ENCODE measurements at places on chromosomes 5 and 9.

DNA sequence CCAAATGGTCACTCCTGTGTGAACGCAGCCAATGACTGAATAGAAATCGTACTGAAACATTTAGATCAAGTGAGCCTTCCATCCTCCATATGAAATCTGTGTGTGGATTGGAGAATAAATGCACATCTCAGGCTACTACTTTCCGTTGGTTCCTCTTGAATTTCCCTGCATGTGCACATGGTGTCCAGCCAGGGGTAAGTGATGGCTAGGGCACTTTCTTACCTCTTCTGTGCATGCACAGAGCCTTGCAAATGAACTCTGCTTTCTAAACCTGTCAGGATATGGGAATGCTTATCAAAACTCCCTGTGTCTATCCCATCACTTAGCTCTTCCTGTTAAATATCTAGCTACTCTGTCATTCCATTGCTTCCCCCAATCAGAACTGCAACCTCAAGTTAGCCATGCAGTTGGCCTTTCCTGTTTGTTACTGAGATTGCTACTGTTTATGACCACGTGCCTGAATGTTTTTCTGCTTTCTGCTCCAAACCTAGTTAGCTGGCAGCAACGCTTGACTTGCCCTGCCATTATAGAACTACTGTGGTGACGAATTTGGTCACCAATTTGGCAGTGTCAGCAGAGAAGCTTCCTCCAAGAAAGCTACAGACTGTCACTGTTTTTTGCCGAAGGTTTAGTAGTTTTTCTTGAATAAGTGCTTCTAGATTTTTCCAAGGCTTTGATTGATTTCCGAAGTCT is 661.6 kb downstream of the LRRC70 start:
- no peak for DNase-seq

DNA sequence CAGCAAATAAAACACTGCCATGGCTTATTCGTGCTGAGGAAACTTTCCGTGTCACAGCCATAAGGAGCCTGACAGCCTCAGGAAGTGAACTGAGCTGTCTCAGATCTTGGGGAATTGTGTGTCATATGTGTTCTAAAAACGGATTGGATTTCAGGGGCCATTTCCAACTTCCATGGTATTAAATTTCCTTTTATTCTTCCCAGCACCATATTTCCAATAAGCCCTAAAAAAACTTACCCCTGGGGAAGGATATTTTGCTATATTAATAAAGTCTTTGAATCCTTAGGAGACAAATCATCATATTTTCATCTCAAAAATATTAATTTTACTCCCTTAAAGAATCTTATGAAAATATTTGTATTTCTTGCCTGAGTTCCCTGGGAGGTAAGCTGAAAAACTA is 93.9 kb downstream of the LHFPL2 start:
- DNase-seq, result no peak

- DNase-seq, result no peak
Measured at GRCh38 chr5:109997161-109997560, 307.4 kb downstream of the MAN2A1 start.

DNA sequence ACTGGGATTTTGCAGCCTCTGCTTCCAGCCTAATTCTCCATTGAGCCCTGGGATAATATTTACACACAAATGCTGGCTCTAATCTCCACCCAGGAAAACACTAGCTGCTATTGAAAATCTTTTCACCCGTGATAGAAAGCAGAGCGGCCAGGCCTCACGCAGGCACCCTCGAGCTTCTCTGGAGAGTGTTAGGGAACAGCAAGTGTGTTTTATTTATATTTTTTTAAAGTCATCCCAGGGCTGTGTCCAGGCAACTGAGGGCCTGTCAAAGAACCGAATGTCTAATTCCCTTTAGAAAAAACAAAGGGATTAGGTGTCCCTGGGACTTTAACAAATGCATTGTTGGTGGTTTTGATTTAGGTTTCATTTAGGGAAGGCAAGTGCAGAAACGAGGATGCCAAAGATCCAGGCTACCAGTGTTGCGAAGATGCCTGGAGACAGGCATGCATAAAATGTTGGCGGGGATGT is 51.2 kb upstream of the SPRY4 start:
- no peak for DNase-seq

- no peak for DNase-seq
Measured at GRCh38 chr9:79581388-79581787, 9.6 kb downstream of the TLE4 start.

GRCh38 chr5:150612905-150613670 is 27.4 kb upstream of the SYNPO start:
- no peak for DNase-seq

DNA sequence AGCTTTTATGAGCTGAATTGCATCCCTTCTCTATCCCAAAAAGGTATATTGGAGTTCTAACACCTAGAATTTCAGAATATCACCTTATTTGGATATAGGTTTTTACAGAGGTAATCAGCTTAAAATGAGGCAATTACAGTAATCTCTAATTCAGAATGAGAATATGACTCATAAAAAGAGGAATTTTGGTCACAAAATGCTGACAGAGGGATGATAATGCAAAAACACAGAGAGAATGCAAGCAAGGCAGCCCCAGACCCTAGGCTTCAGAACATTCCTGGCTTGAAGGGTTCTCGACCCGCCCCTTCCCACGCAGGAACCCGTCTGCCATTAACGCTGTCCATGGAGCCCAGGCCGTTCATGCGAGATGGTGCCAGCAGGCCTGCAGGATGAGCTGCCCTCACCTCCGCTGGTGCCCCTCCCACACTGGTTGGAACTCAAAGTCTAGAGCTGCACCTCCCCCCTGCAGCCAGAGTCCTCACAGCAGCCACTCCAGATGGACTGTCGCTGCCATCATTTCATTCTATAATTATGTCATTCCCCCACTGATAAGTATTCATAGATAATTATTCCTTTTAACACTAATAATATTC is 1173.4 kb upstream of the ACO1 start:
- no peak for DNase-seq

GRCh38 chr9:121200356-121200755 is 1.3 kb downstream of the RAB14 start:
- DNase-seq, result no peak

- no peak for DNase-seq
Measured at GRCh38 chr9:133119103-133119845, 1.8 kb downstream of the RALGDS start.

DNA sequence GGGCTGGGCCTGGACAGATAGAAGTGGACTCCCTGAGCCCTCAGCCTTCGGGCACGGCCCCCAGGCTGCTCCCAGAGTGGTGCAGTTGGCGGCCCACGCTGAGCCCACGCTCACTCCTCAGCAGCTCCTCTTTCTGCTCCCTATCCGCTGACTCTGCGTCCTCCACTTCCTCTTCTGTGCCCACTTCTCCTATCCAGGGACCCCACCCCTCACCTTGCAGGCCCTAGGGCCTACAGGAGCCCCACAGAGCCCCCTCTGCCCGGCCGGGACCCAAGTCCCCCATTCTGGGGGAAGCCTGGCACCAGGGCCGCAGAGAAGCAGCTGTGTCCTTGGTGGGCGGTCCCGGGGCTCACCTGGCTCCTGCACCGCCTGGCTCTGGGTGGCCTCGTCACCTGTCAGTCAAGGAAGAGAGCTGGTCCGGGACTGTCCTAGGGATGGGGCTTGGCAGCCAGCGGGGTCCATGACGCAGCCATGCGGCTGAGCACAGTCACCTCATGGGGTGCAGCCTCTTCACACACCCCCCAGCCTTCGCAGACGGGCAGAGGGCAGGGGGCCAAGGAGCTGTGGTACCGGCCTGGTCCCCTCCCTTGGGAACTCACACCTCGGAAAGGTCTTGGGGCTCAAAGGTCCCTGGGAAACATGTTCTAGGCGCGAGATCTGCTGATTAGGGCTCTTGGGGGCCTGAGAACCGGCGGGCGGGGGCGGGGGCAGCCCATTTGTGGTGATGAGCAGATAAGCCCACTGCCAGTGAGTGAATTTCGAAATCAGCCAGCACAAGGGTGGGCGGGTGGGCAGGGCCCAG is 5.4 kb upstream of the NRARP start:
- DNase-seq, result peak; percentile 67

DNA sequence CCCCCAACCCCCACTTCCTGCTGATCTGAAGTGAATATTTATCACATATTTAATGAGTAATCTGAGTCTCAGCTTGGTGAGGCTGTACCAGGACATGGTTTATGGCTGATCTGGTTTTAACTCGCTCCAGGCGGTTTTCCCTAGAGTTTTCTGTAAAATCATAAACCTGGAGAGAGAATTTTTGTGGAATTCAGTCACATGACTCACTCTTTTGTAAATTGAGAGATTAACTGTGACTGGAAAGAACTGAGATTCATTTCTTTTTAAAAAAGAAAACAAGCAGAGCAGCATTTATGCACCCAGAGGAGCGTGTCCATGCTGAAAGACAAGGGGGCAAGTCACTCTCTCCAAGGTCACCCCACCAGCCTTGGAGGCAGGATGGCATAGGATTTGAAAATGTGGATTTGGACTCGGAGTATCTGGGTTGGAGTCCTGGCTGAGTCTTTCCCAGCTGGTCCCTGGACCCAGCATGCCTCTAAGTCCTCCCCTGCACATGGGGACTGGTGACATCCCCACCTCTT is 81.8 kb downstream of the ZNF618 start:
- no peak for DNase-seq

DNA sequence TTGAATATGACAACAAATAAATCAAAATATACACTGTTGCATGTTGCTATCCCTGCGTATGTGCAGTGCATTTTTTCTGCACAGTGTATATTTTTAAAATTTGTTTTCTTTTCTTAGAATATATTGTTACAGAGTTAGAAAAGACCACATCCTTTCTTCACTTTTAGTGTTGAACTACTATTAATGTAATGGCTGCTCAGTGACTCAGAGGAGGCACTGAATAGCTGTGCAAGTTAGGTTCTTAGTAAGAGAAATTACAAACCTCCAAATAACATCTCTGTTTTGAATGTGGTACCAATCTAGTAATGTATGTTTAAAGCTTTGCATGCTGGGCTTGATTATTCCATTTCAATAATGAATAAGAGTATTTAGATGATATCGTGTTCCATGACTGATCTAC is 208.9 kb upstream of the PRR16 start:
- no peak for DNase-seq

DNA sequence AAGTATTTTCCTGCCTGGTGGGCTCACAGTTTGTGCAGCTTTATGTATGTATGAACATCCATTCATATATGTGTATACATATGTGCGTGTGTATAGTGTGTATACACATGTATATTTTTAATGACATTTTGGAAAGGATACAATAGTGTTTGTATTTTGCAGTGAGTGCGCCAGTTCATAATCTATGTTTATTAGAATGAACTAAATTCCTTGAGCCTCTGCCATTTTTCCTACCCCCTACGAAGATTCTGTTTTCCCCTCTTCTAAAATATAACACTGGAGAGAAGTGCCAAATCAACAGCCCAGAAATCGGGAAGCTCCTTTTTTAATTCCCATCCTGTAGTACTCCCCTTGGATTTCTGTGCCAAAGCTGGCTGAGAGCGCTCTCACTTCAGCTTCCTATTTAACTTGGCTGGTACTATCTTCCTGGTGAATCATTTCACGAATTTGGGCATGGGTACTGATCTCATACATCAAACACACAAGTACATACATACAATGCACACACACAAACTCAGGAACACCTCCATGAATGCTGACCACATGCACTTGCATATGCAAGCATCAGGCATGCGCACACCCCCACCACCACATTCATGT is 578.4 kb upstream of the WWC1 start:
- DNase-seq, result no peak

- DNase-seq, result no peak
Measured at GRCh38 chr9:121055642-121056143, 5.6 kb upstream of the C5 start.

DNA sequence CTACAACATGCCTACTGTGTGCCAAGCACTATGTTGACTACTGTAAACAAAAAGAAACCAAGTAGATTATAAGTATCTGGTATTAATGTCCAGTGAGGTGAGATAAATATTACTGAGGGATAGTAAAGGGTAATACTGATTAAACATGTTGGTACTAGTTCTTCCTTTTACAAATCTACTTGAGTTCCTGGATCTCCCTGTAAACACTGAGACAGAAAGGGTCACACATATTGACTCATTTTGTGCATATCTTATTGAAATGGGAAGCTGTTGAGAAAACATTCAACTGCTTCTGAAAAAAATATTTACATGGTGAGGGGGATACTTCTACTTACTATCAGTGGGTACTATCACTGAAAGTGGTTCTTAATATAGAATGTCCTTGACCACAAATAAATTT is 24.3 kb downstream of the EFNA5 start:
- no peak for DNase-seq

- no peak for DNase-seq
Measured at GRCh38 chr5:177232761-177233160, 70.8 kb downstream of the RAB24 start.

DNA sequence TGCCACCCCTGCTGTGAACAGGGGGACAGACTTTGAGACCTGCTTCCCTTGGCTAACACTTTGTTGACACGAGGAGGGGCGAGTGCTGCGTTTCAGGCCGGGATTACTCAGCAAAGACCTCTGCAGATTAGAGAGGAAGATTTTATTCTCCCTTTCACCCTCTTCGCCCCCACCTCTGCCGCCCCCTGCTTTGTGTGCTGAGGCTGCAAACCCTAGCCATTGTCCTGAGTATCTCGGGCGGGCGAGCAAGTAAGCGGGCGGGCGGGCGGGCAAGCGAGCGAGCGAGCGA is 6.0 kb downstream of the ISL1 start:
- DNase-seq, result no peak

DNA sequence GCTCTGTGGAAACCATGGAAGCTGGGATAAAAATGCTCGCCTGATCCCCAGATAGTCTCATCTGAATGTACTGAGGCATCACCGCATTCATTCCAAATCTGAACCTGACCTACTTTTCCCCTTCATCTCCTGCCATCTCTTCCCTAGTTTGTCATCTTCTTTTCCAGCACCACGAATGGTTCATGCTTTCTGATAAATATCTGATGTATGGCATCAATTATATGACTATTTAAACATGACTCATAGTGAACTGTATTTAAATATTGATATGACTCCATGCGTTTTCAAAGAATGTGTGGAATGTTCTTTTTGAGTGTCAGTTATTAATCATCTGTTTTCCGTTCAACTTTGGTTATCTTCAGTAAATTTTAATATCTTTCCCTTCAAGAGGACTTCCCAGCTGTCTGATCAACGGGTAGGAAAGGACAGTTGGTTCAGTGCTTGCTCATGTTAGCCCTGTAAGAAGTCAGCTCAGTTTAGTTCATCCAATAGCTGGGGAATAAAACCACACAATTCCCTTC is 21.1 kb downstream of the BASP1 start:
- no peak for DNase-seq

All from breast epithelium (tissue), 4 donors.